ENCODE measurements at places on chromosomes 7 and 10. TPM values are rescaled to one million over a fixed set of nuclear protein-coding genes. Genes with fewer than 3 reads are reported as not detected.

- no peak for ATAC-seq
These were observed 248.8 kb downstream of the ANKRD7 start for GRCh38 chr7:118473271-118473670.

DNA sequence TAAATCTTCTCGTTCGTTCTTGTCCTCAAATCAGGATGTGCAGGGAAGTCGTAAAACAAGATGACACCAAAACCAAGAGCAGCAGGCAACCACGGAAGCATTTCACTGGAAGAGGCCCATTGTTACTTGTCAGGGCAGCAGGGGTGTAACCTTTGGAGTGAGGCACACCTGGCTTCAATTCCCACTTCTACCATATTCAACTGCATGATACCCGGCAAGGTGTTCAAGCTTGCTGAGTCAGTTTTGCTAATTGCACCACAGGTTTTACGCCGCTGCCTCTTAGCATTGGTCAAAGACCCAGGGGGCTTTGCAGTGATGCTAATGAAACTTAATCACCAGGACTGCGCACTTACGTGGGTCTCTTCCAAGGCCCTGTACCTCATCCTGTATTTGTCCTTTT is 50.0 kb upstream of the PTER start:
- ATAC-seq, result no peak

DNA sequence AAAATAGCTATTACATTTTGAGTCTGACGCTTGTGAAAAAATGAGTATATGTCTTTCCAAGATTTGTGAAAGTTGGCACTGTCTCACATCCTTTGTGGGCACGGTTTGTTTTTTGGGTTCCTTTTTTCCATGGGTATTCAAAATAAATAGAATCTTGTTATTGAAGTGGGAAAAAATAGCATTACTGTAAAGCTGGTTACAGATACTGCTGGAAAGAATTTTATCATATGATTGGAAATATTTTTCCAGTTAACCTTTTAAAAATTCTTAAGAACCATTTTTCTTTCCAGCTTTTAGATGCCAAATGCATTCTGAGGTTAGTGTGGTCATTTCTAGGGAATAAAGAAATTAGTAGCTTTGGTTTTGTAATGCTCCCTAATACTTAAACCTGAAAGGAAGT is 11.4 kb downstream of the NET1 start:
- no peak for ATAC-seq

- no peak for ATAC-seq
These were observed 20.9 kb downstream of the RAMP3 start for GRCh38 chr7:45178241-45179225.

Gene PPP1R3A
- 0.19 TPM for total RNA-seq

Gene MMP21
- total RNA-seq, result not detected

Gene FBXL13
- 2.2 TPM for total RNA-seq

DNA sequence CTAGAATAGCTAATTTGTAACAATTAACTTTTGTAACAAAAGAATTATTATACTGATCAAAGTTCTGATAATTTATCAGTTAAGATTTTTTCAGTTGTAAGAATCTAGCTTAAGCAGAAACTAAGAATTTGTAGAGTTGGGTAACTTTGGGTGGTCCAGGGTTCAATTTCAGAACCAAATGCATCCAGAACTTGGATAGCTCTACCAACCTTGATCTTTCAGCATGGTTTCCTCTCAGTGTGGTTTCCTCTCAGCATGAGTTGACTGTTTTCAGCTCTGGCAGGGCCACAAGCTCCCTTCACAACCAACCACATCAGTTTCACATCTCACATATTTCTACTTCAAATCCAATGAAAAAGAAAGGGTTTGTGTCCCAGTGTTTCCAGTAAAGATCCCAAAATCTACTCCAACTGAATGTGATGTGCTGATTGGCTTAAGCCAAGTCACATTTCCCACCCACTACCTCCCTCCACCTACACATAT is 3.3 kb upstream of the FAS start:
- no peak for ATAC-seq

DNA sequence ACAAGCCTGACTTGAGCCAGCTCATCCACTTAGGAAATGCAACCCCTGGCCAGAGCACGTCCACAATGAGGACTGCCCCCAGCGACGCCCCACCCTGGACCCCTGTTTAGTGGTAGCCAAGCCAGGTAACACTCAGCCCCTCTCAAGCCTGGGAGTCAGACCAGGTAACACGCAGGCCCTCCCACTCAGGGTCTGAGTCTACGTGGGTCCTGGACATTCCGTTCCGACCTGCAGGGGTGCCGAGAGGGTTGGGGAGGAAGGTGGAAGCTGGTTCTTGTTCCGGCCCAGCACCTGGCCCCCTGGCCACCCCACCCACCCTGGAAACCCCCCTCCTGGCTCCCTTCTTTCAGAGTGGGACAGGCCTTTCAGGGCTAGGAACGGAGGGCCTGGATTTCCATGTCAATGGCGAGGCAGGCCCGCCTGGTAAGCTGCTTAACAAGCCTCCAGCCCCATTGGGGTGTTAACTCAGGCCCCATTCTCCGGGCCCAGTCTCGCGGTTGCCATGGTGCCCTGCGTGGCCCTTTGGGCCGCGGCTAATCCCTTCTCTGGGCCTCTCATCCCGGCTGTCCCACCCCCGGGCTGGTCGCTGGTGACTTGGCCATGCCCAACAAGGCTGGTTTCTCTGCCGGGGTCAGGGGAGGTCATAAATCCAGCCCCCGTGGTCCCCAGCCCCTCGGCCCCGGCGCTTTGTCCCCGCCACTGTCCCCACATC is 19.7 kb upstream of the LFNG start:
- ATAC-seq, result no peak

DNA sequence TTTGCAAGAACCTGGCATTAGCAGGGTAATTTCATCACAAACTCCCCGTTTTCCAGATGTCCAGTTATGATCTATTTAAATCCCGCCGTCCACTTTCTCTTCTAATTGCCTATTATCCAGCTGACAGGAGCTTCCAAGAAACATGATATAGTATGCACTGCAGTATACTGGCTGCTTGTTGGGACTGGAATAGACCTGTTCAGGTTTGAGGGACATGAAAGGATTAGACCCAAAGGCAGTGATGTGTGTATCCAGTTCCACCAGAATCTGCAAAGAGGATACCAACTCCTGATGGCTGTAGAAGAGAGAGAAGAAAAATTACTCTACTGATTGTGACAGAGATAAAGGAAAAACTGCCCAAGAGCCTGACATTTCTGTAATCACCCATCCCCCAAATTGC is 8.9 kb downstream of the MSS51 start:
- ATAC-seq, result no peak
